HuH-7.5 (cell line): ENCODE measurements at places on chromosomes 4 and X.

GRCh38 chr4:174531486-174531885, 9.2 kb upstream of the HPGD start:
- DNase-seq = no peak

GRCh38 chr4:118367361-118367760, 14.6 kb upstream of the PRSS12 start:
- DNase-seq = no peak

- DNase-seq = no peak
Measured at GRCh38 chr4:107276052-107276451, 239.9 kb upstream of the DKK2 start.

GRCh38 chr4:173736840-173737239, 206.8 kb upstream of the HAND2 start:
- no peak for DNase-seq

GRCh38 chrX:1283741-1284140, 15.1 kb downstream of the CSF2RA start:
- no peak for DNase-seq

DNA sequence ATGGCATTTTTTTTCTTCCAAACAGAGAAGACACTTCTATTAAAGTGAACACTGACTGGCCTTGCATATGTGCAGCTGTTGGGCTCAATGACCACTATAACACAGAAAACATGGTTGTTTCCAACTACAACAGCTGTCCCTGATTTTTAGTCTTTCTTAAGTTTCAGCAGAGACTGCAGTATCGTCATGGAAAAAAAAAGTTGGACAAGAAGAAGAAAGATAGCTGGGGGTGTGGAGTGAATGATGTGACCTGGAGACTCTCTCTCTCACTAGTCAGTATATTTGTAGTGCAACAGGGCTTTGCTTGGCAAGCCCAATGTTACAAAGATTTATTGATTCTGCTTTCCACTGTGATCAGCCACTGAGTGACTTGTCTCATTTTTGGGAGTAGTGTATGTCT, 29.5 kb upstream of the C4orf54 start:
- DNase-seq = no peak

GRCh38 chr4:78370631-78371372, 180.8 kb upstream of the ANXA3 start:
- no peak for DNase-seq

- no peak for DNase-seq
Measured at GRCh38 chrX:147850875-147851274, 60.8 kb upstream of the FMR1 start.

GRCh38 chrX:19566359-19567222, 51.3 kb upstream of the MAP3K15 start:
- no peak for DNase-seq

DNA sequence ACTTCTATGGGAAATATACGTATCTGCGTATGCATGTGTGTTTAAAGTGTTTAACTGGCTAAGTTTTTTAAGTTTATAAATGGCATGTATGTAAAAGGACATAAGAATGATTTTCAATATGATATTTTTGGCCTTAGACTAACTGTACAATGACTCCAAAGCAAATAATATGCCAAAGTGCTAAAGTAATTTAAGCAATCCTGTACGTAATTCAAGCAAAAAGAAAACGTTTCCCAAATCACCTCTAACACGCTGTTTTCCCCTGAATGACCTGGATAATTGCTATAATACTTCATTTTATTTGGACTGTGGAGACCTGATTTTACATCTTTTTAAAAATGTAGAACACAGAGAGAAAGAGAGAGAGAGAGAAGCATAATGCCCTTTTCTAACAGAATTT, 183.0 kb upstream of the HAND2 start:
- no peak for DNase-seq

GRCh38 chr4:39637586-39638353, 895 bp downstream of the SMIM14 start:
- no peak for DNase-seq

- no peak for DNase-seq
Measured at GRCh38 chr4:78768452-78769180, 7.5 kb upstream of the BMP2K start.

DNA sequence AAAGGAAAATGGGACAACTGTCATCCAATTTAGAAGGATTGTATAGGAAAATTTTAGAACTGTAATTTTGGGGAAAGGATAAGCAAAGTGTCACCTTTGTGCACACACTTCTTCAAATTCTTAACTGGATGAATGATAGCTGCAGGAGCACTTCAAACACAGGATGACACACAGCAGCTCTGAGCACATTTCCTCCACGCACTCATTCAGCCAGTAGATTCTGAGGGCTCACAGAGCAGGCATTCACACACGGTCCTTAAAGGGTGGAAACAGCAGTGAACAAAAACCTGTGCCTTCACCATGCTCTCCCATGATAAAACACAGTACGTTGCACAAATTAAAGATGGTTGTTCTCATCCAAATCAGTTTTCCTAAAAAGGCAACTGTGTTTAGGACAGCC, 38.5 kb upstream of the KLF3 start:
- DNase-seq = no peak

DNA sequence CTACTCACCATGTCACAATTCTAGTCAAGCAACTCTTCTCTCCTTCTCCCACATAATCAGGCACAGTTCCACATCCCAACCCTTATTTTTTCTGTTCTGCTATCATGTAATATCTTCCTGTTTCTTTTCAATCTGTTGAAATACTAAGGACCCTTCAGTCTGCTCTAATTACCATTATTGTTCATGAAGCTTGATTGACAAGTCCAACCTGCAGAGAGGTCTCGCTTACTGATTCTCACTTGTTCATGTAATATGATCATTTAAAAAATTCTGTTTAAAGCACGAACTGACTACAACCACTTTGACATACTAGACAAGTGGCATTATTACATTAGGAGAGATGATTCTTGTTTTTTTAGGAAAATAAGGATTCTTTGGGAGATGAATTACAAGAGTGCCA, 108.6 kb upstream of the MAD2L1 start:
- no peak for DNase-seq

- no peak for DNase-seq
Measured at GRCh38 chr4:153735906-153736461, 23.8 kb downstream of the RNF175 start.

- DNase-seq = no peak
Measured at GRCh38 chrX:49177338-49177833, 5.7 kb downstream of the PLP2 start.

GRCh38 chr4:13364653-13365052, 119.5 kb downstream of the RAB28 start:
- no peak for DNase-seq

DNA sequence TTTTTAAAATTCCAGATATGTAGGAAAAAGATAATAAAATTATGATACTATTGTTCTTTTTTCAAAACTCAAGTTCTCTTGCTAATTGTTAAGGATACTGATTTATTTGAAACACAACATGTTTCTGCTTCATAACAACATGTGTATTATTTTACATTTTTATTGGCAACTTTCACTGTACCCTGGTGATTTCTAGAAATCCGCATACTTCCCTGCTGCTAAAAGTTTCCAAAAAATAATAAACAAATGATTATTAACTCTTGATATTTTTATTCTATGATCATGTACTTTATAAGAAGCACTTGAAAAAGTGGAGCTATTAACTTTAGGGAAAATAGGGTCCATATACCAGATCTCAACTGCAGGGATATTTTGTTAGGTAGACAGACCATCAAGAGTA, 71.2 kb upstream of the HCCS start:
- DNase-seq = no peak

- DNase-seq = no peak
Measured at GRCh38 chrX:144946666-144947065, 300.6 kb upstream of the SPANXN1 start.

- DNase-seq = no peak
Measured at GRCh38 chr4:35201403-35201802, 1042.9 kb downstream of the ARAP2 start.

DNA sequence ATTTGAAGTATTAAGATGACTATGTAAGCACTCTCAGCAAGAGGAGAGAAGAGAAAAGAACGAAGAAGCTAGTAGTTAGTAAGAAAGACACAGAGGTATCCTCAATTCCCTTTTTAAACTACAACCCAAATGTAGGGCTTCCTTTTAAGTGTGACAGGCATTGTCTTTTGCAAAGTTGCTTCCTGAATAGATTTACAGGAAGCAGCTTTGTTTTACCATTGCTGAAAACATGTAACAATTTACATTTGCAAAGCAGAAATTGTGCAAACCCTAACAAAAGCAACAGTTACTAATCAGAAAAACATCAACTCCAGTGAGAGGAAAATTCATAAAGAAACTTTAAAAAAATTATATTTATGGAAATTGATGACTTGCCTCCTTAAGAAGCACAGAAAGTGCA, 96.4 kb downstream of the FAM13A start:
- DNase-seq = no peak

GRCh38 chr4:143186649-143187048, 1.9 kb downstream of the USP38 start:
- DNase-seq = no peak

- DNase-seq = no peak
Measured at GRCh38 chrX:101359966-101360365, 11.4 kb upstream of the TIMM8A start.

DNA sequence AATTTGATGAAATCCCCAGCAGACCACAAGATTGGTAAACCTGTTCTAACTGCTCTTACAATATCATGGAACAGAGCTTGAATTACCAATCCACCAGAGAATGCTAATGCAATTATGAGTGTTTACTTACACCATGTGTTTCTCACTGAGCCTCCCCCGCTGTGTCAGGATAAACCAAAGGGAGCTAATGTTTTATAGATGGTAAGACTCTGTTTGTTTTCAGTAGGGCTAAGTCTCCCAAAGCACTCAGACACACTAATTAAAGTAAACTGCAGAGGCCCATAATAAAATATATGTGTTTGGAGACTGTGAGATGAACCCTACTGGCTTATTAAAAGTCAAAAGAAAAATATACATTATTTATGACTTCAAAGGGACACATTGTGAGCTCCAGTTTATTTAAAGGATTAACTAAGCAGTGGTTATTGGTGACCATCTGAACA, 261.7 kb upstream of the FAM241A start:
- no peak for DNase-seq

GRCh38 chrX:123834116-123834515, 25.7 kb upstream of the XIAP start:
- DNase-seq = no peak

DNA sequence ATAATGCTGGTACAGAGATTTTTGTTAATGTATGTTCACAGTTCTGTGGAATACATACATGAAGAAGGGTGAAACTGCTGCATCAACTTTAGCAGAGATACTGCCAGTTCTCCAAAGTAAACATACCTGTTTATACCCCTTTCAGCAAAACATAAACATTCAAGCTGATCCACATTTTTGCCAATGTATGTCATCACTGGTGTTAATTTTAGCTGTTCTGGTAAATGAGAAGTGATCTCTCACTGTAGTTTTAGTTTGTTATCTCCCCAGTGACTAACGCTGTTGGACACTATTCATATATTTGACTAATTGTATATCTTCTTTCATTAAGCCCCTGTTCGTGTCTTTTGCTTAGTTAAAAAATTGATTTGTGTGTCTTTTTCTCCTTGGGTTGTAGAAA, 82.0 kb downstream of the HAUS3 start:
- no peak for DNase-seq

DNA sequence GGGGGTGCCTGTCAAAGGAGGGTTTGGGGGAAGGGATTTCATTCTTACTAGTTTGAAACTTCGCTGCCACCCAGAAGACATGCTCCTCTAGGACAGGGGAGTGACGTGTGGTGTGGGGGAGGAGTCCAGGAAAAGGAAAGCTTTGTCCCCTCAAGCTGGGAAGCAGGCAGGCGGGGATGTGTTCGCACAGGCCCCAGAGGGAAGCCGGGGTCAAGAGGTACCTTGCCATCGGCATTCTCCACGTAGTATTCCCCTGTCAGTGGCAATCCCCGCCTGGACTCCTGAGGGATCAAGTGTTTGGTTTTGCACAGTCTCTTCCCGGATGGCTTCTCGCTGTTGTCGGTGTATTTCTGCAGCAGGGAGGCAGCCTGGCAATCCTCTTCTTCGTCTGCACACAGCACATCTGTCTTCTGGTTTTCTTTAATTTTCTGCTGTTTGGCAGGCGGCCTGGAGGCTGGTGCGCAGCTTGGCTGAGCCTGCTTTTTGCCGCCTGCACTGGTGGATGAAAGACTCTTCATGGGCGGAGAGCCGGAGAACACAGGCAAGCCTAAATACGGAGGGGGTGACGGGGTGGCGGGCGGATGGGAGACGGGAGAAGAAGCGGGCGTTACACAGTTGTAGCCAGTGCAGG, 35.1 kb downstream of the BCOR start:
- DNase-seq = no peak
